Osteoblast (primary cell): ENCODE measurements at places on chromosomes 7 and 10. TPM values are rescaled to one million over a fixed set of nuclear protein-coding genes. Genes with fewer than 3 reads are reported as not detected.

Gene CYP3A4
- total RNA-seq: not detected in 2 replicates

Gene EIF3B
- total RNA-seq: 151 and 176 TPM in 2 replicates

- peaks cover 37% of the 10 kb centered on the region for H3K36me3 ChIP-seq
- no peak overlapping the region for H3K4me3 ChIP-seq
- H3K27ac ChIP-seq: peak overlapping the region; percentile 68
- peaks cover 26% of the 10 kb centered on the region for H3K4me1 ChIP-seq
- DNase-seq: peak; percentile 74
- H3K27me3 ChIP-seq: no peaks in the 10 kb centered on the region
These were observed 33.4 kb downstream of the PTPN12 start for GRCh38 chr7:77570330-77571011.

- no peaks in the 10 kb centered on the region for H3K36me3 ChIP-seq
- DNase-seq: no peak
- no peaks in the 10 kb centered on the region for H3K27me3 ChIP-seq
- no peak overlapping the region for H3K27ac ChIP-seq
- no peak overlapping the region for H3K4me3 ChIP-seq
These were observed 44.3 kb downstream of the MACC1 start for GRCh38 chr7:20172736-20173334.

DNA sequence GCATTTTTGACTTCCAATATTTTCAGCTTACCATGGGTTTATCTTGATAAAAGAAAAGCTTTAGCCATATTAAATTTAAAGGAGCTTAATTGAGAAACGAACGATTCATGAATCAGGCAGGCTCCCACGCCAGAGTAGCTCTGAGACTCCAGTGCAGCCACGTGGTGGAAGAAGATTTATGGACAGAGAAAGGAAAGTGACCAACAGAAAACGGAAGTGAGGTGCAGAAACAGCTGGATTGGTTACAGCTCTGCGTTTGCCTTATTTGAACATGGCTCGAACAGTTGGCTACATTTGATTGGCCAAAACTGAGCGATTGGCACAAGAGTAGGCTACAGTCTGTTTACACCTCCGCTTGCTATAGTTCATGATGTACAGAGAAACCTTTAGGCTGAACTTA lies 395.4 kb downstream of the GATA3 start:
- H3K36me3 ChIP-seq: no peaks in the 10 kb centered on the region
- no peak for DNase-seq
- H3K27ac ChIP-seq: no peak overlapping the region
- H3K4me3 ChIP-seq: no peak overlapping the region
- H3K4me1 ChIP-seq: no peaks in the 10 kb centered on the region

GRCh38 chr7:54839575-54840213 lies 80.7 kb upstream of the SEC61G start:
- no peaks in the 10 kb centered on the region for H3K36me3 ChIP-seq
- no peak overlapping the region for H3K27ac ChIP-seq
- peaks cover 26% of the 10 kb centered on the region for H3K4me1 ChIP-seq
- H3K4me3 ChIP-seq: no peak overlapping the region
- no peaks in the 10 kb centered on the region for H3K27me3 ChIP-seq

- H3K4me1 ChIP-seq: no peaks in the 10 kb centered on the region
- H3K36me3 ChIP-seq: no peaks in the 10 kb centered on the region
- no peak overlapping the region for H3K4me3 ChIP-seq
- no peaks in the 10 kb centered on the region for H3K27me3 ChIP-seq
- no peak for DNase-seq
These were observed 10.6 kb downstream of the SFMBT2 start for GRCh38 chr10:7400068-7400715.

GRCh38 chr7:151060113-151060415 lies 675 bp downstream of the SLC4A2 start:
- H3K27ac ChIP-seq: peak overlapping the region; percentile 58
- H3K4me3 ChIP-seq: peak overlapping the region; percentile 91
- no peaks in the 10 kb centered on the region for H3K27me3 ChIP-seq
- peaks cover 48% of the 10 kb centered on the region for H3K4me1 ChIP-seq
- peak; percentile 94 for DNase-seq

DNA sequence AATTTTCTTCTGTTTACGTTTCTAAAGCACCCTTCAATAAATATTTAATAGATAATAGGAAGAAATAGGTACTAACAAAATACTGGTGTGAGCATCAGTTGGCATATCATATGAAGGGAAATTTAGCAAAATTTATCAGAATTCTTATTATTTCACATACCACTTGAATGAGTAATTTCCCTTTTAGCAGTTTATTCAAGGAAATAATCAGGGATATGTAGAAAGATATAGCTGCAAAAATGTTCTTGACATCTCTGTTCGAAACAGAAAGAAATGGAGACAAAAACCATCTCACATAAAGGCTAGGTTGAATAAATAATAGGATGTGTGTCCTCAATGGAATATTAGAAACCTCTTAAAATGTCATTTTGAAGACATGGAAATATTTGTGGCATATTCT lies 35.8 kb upstream of the PIP4K2A start:
- DNase-seq: no peak
- H3K36me3 ChIP-seq: no peaks in the 10 kb centered on the region
- no peak overlapping the region for H3K27ac ChIP-seq
- H3K4me3 ChIP-seq: no peak overlapping the region

GRCh38 chr10:32893434-32893833 lies 64.6 kb downstream of the ITGB1 start:
- H3K36me3 ChIP-seq: peaks cover 32% of the 10 kb centered on the region
- no peak overlapping the region for H3K4me3 ChIP-seq
- H3K27me3 ChIP-seq: no peaks in the 10 kb centered on the region

DNA sequence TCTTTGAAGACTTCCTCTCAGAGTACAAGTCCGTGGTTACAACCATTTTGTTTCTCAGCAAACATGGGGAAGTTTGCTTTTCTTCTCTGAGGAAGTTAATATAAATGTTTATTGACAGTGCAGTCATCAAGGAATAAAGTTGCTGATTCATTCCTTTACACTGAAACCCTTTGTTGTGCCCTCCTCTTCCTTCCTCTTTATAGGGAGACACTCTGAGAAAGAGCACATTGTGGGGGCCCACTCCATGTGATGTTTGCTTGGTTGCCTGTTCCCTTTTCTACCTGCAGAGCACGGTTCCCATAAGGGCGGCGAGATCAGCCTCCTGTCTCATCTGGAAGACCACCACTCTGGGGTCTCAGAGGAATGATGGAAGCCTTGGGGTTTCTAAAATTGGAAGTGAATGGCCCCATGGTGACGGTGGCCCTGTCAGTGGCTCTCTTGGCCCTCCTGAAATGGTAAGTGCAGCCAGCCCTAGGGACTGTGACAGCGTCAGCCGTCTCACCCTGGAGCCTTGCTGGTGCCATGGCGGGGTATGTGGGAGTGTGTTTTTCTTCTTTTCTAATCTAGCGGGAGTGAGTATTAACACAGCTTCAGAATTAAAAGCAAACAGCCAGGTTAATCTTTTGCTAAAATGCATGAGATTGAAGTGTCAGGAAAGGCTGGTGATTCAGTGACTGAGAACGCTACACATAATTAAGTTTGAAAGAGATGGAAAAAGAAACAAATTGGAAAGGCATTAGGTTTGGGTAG lies at the start of gene TBXAS1:
TBXAS1 (plus strand) TSS at position 240 of the 750 bp plus-strand sequence; CDS start at position 367, 127 bp downstream.
- no peaks in the 10 kb centered on the region for H3K27me3 ChIP-seq
- H3K27ac ChIP-seq: no peak within 1 kb of the TSS
- H3K36me3 ChIP-seq: no peaks in the 10 kb centered on the region
- H3K4me3 ChIP-seq: no peak within 1 kb of the TSS
- DNase-seq: no peak
